NCI-H524 (cell line): ENCODE measurements at places on chromosomes 5 and 9.
A peak's percentile ranks its signal among the peaks of the same experiment; 100 is the strongest.

DNA sequence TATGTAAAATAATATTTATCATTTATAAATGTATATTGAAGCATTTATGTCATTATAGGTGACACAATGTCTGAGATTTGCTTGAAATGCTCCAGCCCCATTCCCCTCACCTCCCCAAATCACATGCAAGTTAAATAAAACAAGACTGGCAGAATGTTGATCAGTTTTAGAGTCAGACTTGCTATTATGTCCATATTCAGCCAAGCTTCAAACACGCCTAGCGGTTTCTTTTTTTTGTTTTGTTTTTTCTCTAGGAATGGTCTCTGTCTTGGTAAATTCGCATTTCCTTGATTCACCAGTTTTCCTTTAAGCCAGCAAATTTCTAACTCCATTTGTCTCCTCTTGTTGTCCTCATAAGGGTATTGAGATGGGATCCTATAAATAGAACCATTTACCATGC, 153.0 kb upstream of the HMHB1 start:
- no peak for DNase-seq

GRCh38 chr5:100188339-100188738, 346.8 kb upstream of the FAM174A start:
- DNase-seq = peak; percentile 51

GRCh38 chr5:24591426-24591825, 53.4 kb downstream of the CDH10 start:
- peak; percentile 46 for DNase-seq

- no peak for DNase-seq
Observed at GRCh38 chr9:126451316-126451885, 124.8 kb downstream of the MVB12B start.

GRCh38 chr9:4762886-4763541, 22.0 kb upstream of the AK3 start:
- DNase-seq = no peak

DNA sequence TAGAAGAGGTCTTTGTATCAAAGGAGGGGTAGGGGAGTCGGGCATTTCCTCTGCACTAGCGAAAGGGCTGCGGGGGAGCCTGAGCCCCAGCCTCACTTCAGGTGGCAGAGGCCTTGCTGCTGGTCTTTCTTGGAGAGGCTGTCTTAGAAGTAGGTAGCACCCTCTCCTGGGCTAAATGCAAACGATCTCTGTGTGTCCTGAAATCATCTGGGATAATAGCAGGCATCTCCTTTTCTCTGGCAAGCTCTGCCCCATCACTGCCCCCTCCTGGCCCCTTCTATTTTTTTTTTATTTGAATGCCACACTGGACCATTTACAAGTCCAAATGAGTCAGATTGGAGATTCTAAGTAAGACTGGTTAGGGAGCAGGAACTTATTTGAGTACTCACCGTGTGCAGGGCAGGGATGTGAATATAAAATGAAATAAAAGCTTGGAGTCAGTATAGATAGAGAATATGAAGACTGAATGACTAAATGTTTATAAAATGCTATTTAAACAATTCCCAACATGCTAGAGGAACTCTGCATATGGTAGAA, 137.1 kb downstream of the FGF1 start:
- peak; percentile 90 for DNase-seq

DNA sequence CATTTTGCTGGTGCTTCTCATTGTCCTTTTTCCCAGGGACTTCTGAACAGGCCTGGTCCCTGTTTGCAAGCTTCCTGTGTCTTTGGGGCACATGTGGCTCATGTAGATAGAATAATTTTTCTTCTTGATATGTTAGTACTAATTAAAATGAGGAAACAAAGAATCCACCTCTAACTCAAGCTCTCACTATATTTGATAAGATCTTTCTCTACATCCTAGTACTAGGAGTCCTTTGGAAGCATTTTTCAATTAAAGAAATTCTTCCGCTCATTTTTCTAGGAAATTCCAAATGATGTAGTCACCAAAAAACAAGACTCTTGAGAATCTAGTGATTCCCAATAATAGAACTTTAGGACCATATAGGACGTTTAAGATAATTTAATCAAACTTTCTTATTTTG, 165.3 kb downstream of the SEC61B start:
- no peak for DNase-seq

DNA sequence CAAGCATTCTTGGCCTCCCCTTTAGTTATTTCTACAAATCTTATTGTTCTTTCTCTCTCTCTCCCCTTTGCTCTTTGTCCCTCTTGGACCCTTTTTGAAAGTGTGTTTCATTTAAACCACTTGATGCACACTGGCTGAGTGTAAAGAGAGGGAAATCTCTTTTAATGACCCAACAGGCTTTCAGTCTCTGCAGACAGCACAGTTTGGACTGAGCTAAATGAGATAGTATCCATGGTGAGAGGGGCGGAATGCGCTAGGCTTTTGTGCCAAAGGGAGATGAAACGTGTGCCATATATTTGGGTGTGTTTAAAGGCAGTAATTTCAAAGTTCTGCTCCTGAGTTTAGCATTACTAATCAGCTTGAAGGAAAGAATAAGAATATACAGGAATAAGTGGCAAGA, 184.9 kb downstream of the PCSK1 start:
- DNase-seq = no peak

- DNase-seq = no peak
Observed at GRCh38 chr9:93962017-93962416, 6.9 kb upstream of the BARX1 start.

- DNase-seq = peak; percentile 31
Observed at GRCh38 chr5:140631831-140632365, 1.1 kb downstream of the CD14 start.

DNA sequence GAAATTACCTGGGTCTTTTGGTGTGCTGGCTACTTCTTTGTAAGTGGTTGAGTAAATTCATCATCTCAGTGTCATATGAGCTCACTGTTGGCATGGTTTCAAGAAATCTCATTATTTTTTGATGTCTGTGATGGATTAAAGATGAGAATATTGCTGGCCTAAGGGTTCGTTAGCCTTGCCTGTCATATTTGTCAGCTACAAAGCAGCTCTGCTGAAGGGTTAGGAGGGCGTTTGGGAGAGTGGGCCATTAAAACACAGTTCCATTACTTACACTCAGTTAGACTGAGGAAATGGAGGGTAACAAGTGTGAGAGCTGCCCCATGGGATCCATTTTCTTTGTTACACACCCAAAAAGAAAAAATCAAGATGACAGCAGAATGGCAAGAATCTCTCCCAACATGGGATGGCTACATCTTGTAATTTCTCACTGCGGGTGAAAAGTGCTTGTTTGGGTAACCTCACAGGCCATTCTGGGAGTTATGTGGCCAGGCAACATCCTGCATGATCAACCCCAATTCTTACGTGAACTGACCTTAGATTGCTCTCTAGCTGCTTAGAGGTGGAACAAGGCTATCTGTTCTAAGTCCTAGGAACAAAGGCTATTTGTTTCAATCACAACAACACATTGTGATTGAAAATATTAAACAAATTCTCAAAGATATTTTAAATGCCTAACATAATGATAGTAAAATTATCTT, 609.5 kb upstream of the RGMB start:
- peak; percentile 71 for DNase-seq

- no peak for DNase-seq
Observed at GRCh38 chr5:120435129-120435528, 29.0 kb upstream of the PRR16 start.

DNA sequence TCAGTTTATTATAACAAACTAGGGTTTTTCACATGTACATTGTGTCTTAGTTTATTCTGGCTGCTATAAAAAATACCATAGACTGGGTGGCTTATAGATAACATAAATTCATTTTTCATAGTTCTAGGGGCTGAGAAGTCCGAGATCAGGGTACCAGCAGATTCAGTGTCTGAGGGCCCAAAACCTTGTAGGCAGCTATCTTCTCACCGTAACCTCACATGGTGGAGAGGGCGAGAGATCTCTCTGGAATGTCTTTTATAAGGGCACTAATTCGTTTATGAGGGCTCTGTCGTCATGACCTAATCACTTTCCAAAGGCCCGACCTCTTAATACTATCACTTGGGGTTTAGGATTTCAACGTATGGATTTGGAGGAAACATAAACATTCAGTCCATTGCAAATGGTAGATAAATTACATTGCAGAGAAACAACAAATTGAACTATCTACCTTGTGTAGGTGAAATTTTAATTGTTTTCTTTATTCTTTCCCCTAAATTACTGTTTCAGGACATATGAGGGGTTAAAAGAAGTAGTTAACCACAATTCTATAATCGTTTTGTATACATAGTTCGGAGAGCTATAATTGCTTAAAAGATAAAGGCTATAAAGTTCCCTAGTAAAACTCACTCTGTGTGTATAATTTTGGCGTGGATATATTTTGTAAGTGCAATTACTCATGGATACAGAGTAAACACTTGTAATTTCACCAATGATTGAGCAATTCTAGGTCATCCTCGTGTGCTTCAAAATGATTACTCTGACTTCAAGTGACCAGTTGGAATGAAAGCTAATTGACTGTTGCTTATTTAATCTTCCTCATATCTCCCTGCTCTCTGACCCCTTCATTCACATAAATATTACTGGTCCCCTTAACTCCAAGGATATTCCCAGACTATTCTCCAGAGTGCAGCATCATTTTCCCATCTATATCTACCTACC, 247.5 kb upstream of the TMEM161B start:
- DNase-seq = no peak

- DNase-seq = no peak
Observed at GRCh38 chr9:75604661-75605060, 285.8 kb upstream of the PCSK5 start.

DNA sequence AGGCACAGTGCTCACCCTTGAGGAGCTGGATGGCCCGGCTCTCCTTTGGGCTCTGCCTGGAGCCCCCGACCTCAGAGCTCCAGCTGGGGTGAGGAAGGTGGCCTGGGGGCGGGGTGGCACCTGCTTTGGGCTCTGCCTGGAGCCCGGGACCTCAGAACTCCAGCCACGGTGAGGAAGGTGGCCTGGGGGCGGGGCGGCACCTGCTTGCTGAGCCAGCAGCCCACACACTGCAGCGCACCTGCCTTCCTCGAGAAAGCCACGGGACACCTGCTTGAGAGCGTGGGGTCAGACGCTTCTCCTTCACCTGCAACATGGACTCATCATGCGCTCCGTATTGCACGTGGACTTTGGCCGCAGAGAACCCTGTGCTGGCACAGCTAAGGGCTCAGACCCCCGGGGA, 51.8 kb downstream of the IRX2 start:
- DNase-seq = no peak

GRCh38 chr5:14929293-14930065, 57.9 kb upstream of the ANKH start:
- no peak for DNase-seq

GRCh38 chr5:149694007-149694406, 36.1 kb upstream of the PPARGC1B start:
- no peak for DNase-seq

DNA sequence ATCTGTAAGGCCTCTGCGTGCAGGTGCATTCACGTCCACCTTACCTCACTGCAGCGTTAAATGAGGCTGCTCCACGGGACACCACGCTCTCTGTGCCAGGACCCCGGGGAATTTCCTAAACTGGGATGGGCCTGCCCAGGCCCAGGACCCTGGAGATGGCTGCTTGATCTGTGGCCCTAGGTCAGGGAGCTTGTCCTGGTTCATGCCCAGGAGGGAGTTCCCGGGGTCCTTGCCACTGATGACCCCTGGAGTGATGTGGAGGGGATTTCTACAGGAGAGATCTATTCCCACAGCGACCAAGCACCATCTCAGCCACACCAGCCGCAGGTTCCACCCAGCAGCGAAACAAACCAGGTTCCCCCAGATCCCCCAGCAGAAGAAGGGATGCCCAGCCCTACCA, 3.5 kb downstream of the OR2V1 start:
- DNase-seq = no peak

GRCh38 chr5:137446615-137447014, 52.5 kb downstream of the SPOCK1 start:
- DNase-seq = no peak

GRCh38 chr9:6068983-6069382, 53.6 kb upstream of the RANBP6 start:
- no peak for DNase-seq

DNA sequence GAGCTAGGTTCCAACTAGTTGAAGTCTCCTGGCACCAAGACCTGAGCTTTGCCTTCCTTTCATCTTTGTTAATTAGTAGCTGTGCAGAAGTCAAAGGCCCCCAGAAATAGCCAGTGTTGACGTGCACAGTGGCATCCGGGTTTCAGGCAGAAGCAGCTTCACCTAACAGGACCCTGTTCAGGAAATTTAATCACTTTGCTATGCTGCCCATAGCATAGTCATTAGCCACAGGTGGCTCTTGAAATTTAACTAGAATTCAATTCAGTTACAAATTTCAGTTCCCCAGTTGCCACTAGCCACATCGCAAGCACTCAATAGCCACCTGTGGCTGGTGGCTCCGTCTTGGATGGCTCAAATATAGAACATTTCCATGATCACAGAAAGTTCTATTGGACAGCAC, 179.1 kb downstream of the GOLPH3 start:
- DNase-seq = no peak

GRCh38 chr5:170603109-170603508, 99.3 kb downstream of the KCNIP1 start:
- DNase-seq = no peak

GRCh38 chr5:16579142-16579847, 37.5 kb downstream of the RETREG1 start:
- no peak for DNase-seq

- DNase-seq = no peak
Observed at GRCh38 chr5:155676967-155677366, 650.0 kb upstream of the SGCD start.

DNA sequence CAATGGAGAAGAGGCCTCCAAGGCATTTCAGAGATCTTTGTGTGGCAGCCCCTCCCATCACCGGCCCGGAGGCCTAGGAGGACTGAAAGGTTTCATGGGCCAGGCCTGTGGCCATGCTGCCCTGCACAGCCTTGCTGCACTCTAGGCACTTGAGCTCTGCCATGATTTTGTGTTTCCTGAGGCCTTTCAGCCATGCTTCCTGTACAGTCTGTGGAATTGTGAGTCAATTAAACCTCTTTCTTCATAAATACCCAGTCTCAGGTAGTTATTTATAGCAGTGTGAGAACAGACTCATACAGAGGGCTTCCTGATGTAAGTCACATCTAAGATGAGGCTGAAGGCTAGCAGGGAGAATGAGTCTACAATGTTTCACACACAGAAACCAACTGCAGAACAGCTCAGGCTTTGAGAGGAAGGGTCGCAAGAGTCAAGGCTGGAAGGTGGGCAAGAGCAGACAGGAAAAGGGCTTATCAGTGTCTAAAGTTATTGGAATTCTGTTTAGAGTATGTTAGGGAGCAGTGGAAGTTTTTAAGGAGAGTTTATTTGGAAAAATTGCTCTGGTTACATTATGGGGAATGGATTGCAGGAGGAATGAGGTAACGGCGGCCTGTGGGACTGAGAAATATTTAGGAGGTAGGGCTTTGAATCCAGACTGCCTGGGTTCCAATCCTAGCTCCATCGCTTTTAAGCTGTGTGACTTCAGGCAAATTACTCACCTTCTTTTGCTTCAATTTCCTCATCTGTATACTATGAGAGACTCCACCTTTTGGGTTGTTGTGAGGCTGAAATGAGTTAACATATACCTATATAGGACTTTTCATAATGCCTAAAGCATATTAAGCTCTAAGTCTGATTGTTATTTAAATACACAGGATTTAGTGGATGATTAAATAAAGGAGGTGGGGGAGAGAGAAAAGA, 291.2 kb downstream of the CWC27 start:
- no peak for DNase-seq
